Stimulated activated CD8-positive, alpha-beta memory T cell treated with anti-CD3 and anti-CD28 coated beads, Interleukin-15, amount 100 ng/mL, for 4 hours (primary cell): ENCODE measurements at places on chromosomes 6 and 20.

DNA sequence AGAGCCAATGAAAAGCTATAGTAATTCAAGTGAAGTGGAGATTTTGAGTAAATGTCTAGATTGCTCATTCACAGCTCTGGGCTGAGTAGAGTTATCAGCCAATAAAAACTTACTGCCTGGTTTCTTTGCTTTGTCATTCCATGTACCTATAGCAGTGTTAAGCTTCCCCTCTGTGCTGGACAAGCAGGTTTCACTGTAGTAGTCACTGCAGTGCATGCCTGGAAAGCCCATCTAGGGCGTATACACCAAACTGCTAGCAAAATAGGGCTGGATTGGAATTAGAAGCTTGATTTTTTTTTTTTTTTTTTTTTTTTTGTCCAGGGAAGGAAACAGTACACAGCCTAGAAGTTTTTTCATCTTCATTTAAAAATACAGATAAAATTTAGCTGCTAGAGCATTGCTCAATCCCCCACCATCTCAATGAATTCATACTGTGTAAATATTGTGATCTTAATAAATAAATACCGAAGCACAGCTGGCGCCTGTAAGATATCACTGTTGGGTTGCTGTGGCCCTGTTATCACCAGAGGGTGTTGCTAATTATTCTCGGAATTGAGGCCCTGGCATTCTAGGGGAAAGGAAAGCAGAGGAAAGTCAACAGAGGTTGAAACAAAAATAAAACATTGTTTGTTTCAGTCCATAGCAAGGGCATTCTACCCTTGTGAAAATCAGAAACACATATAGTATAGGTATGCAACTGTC is 968.5 kb upstream of the GJE1 start:
- DNase-seq = no peak

DNA sequence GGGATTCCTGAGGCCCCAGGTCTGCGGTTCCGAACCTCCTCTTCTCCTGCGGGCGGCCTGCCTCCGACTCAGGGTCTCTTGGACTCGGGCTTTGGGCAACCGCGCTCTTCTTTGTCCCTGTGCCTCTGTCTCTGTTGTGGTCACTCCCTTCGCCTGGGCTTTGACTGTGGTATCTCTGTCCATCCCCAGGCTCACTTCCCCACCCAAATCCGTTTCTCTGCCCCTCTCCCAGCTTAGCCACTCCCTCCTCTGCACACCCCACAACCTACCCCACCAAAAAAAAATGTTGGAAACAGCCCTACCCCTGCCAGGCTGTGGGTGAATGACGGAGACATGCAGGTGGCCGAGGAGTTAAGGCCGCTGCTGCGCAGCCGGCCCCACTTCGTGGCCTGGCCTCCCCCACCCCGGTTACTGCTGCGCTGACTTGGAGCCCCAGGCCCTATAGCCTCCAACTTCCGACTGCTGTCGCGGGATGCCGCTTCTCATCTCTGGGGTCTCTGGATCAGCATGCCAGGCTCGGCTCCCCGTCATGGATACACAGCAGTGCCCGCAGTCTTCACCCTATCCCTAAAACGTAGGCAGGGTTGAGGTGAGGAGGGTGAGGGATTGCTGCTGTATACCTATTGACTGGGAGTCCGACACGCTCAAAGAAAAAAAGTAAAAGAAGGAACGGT is 2.7 kb upstream of the MAFB start:
- DNase-seq = no peak

GRCh38 chr6:150150821-150151646 is 8.2 kb downstream of the PPP1R14C start:
- no peak for DNase-seq

- no peak for DNase-seq
Measured at GRCh38 chr20:10309326-10309725, 90.7 kb downstream of the SNAP25 start.

DNA sequence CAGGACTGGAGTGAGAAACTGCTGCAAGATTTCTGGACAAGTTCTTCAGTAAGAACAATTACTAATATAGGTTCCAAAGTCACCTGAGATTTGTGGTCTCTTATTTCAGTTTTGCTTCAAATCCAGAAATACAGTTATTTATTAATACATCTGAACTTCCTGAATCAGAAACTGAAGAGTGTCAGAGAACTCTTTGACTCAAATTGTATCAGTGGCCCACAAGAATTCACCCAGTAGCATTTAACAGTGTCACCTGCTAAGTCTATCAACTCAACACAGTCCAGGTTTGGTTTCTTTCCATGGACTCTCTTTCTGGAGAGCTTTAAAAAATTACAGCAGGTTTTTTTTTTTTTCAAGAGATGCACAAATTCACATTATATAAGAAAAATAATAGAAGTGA is 18.8 kb upstream of the NHSL1 start:
- DNase-seq = no peak

DNA sequence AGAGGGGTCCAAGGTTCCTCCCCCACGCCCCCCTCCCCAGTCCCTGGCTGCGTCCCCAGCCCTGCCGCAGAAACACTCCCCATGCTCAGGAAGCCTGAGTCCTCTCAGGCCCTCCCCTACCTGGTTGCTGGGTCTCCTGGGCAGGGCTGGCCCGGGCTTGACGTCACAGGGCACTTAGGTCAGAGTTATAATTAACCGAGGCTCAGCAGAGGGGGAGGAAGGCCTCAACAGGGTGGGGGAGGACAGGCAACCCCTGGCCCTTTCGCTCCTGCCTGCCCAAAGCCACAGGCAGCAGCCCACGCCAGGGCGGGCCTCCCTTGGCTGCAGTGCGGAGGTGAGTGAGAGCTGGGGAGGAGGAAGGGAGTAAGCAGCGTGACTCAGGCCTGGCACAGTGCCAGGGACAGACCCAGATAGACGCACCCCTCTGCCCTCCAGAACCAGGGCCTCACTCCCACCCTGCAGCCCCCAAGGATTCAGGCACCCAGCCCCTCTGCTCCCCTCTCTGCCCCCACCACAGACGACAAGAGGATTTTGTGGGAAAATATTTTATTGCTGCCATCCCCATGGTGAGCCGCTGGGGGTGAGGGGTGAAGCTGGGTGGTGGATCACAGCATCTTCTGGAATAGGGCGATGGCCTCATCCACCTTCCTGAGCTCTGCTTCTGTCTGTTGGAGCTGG is at the start of gene VWA7:
Gene VWA7 (minus strand): TSS at position 340 of the 678 bp plus-strand sequence. CDS start 549 bp downstream, outside the sequence.
- peak; percentile 72 for DNase-seq

GRCh38 chr6:166514196-166514595 is 72.3 kb downstream of the RAMACL start:
- DNase-seq = no peak

DNA sequence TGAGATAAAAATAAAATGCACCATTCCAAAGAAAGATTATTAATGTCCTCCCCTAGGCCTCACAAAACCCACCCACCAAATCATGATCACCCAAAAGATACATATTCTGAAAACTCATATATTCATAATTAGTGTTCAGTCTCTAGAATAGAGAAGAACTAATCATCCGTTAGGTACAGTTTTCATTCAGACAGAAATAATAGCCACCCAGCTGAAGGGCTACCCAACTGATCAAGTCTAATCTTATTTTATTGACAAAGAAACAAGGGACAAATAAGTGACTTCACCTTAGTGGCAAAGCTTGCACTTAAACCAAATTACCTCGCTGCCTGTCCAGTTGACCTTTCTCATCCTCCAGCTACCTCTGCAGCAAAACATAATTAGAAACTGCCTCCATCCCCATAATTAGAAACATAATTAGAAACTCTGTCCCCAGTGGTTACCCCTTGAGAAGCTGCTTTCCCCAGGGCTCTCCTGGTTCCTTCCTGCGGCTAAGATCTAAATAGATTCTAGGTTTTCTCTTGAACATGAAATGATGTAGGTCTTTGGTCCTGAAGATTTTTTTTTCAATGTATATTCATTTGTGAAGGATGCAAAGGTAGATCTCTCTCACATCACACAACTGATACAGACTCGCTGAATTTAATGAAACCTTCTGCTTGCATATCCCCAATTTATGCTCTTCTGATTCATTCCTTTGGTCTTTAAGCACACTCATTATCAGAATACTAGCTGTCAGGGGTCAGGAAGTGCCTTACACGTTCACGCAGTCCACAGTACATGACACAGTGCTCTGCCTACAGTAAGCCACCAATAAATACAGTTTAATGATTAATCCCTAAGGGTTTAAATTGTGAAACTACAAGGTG is 46.3 kb downstream of the HBS1L start:
- DNase-seq = no peak

DNA sequence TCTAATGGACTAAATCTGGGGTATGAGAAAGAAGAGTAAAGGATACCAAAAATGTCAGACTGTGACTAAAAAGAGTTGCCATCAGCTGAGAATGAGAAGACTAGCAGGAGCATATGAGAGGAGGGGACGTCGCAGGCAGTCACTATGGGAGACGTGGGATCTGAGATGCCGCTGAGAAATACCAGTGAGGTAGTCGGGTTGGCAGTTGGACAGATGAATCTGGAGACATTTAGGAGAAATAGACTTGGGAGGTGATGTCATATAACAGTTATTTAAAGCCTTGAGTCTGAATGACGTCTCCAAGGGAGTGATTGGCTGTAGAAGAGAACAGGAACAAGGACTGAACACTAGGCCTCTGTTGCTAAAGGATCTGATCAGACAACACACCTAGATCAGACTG is 51.5 kb upstream of the TRIM26 start:
- DNase-seq = no peak

- no peak for DNase-seq
Measured at GRCh38 chr6:156982168-156982567, 205.0 kb downstream of the ARID1B start.

DNA sequence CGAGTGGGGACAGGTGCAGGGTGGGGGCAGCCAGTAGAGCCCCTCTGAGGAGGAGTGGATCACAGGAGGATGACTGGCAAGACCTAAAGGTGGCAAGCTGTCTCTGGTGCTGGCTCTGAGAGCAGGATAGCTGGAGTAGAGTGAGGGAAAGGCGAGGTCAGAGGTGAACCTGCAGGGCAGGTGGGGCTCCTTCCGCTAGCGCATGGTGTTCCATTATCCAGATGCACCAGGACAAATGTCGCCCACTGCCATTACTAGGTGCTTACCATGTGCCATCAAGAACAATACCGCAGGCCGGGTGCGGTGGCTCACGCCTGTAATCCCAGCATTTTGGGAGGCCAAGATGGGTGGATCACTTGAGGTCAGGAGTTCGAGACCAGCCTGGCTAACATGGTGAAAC is 18.3 kb upstream of the FAM110A start:
- DNase-seq = no peak

- no peak for DNase-seq
Measured at GRCh38 chr20:20212675-20213096, 155.2 kb upstream of the INSM1 start.

- no peak for DNase-seq
Measured at GRCh38 chr6:99901596-99902384, 92.2 kb downstream of the MCHR2 start.
